ENCODE measurements at places on chromosomes 7 and 10. TPM values are rescaled to one million over a fixed set of nuclear protein-coding genes. Genes with fewer than 3 reads are reported as not detected.

The TFEC gene
- not detected for total RNA-seq

The ARHGEF5 gene
- total RNA-seq, result 33.9 TPM

DNA sequence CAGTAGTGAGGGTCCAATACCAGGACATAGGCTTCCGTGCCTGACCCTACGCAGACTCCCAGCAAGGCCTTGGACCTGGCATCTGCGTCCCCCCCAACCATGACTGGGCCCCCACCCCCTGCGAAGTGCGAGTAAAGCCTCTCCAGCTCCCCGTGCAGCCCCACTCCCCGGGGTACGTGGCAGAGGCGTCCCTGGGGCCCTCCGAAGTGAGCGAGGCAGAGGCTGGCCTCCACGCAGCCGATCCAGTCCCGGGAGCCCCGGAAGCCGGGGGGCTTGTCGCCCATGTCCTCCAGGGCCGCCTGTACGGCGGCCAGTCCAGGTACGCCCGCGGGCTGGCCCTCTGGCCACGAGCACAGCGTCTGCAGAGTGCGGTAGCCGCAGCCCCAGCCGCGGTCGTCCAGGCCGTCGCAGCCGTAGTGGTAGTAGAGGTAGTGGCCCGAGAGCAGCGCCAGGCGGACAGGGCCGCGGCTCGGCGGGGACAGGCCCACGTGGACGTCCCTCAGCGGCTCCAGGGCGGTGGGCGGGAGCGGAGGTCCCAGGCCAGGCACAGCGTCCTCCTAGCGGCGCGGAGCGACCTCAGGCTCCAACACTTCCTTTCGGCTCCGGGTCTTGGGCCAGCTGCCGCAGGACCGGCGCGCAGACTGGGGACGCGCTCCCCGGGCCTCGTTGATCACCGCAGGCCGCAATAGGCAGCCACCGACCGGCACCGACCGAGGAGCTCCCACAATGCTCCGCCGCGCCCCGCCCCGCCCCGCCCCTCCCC lies at the start of gene UFSP1:
Gene UFSP1 (minus strand): TSS at position 728 of the 763 bp plus-strand sequence. CDS start 444 bp downstream, at position 284.
- DNase-seq, result peak; percentile 43

The EPHB6 gene
- total RNA-seq, result 9.7 TPM

DNA sequence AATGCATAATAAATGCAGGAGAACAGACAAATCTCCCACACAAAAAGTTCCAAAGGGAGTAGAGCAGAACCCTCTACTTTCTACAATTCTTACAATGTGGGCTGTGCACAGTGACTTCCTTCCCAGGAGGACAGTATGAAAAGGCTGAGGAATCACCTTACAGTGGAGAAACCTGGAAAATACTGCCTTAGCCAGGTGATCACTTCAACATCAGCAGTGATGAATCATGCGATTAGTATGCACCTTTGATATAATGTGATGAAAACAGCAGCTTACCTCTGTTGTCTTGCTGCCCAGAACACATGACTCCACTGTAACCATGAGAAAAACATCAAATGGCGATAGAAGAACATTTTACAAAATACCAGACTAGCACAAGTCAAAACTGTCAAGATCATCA lies 329.7 kb upstream of the POM121L12 start:
- DNase-seq, result no peak

GRCh38 chr7:134197345-134197744 lies 70.2 kb downstream of the LRGUK start:
- DNase-seq, result no peak

DNA sequence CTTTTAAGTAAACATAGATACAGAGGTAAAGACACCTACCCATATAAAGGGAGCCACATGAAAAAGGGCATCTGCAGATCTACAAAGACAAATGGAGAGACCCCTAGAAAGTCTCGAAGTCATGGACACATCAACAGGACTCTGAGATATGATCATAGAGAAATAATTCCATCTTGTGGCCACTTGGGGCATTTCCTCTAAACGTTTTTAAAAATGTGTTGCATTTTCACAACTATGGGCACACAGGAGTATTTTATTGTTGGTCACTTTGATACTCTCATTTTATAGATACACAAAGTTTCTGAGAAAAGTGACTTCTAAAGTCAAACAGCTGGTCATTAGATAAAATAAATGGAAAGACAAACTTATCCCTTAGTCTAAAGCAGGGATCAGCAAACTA lies 87.1 kb downstream of the CRTAC1 start:
- DNase-seq, result no peak

GRCh38 chr7:107879400-107880035 lies 11.5 kb upstream of the DLD start:
- DNase-seq, result no peak

The GDF2 gene
- not detected for total RNA-seq

GRCh38 chr10:23199768-23200511 lies 7.8 kb downstream of the PTF1A start:
- DNase-seq, result peak; percentile 57

DNA sequence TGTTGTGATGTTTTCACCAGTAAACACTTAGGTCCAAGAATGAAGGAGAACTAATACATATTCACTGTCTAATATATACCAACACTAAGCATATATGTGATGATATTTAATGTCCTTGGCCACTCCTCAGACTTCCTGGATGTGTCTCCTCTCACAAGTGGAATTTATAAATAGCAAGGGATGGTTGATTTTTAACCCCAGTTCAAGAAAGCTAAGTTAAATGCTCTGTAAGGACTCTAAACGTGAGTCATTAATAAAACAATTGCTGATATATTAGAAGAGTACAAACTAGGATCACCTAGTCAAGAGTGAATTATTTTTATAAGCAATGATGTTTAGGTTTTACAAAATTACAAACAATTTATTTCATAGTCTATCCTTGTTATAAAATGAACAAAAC lies 355.9 kb upstream of the TMEM229A start:
- no peak for DNase-seq

- peak; percentile 57 for DNase-seq
Observed at GRCh38 chr10:99393036-99393435, 37.4 kb downstream of the GOT1 start.

DNA sequence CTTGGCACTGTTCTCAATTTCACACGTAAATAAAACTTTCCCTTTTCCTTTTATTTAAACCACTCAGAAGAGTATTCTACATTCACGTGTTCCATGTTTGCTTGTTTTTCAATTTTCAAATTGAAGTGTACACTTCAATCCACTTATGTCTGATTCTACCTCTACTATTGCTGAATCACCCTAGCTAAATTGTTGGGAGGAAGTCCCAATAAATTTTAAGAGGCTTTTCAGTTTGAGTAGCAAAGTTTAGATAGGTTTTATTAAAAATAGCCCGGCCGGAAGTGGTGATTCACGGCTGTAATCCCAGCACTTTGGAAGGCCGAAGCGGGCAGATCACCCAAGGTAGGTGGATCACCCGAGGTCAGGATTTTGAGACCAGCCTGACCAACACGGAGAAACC lies 1414.7 kb upstream of the CELF2 start:
- no peak for DNase-seq

The KCNIP2 gene
- total RNA-seq, result 2.6 TPM

- no peak for DNase-seq
Observed at GRCh38 chr7:19336836-19337383, 191.7 kb upstream of the FERD3L start.

GRCh38 chr10:48568546-48568945 lies 36.3 kb downstream of the ARHGAP22 start:
- peak; percentile 8 for DNase-seq

Measured in H9 (cell line).